ENCODE measurements at places on chromosomes 7 and 10. TPM values are rescaled to one million over a fixed set of nuclear protein-coding genes. Genes with fewer than 3 reads are reported as not detected.

DNA sequence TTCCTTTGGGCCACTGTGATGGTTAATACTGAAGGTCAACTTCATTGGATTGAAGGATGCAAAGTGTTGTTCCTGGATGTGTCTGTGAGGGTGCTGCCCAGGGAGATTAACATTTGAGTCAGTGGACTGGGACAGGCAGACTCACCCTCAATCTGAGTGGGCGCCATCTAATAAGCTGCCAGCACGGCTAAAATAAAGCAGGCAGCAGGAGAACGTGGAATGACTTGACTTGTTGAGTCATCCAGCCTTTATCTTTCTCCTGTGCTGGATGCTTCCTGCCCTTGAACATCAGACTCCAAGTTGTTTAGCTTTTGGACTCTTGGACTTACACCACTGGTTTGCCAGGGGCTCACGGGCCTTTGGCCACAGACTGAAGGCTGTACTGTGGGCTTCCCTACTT is 1046.9 kb downstream of the TYW1 start:
- no peak for DNase-seq

GRCh38 chr7:24555184-24555583 is 18.1 kb upstream of the PALS2 start:
- DNase-seq: no peak

The AKR1C1 gene
- 11.5 TPM for total RNA-seq

The NXPH1 gene
- 24.7 TPM for total RNA-seq
